ENCODE measurements at places on chromosomes 7 and 10.

GRCh38 chr10:13206546-13207443, 27.4 kb downstream of the UCMA start:
- DNase-seq: peak; percentile 63

- no peak for DNase-seq
Observed at GRCh38 chr7:131224996-131225395, 102.7 kb upstream of the MKLN1 start.

GRCh38 chr10:44956226-44956625, 3.4 kb upstream of the RASSF4 start:
- no peak for DNase-seq

DNA sequence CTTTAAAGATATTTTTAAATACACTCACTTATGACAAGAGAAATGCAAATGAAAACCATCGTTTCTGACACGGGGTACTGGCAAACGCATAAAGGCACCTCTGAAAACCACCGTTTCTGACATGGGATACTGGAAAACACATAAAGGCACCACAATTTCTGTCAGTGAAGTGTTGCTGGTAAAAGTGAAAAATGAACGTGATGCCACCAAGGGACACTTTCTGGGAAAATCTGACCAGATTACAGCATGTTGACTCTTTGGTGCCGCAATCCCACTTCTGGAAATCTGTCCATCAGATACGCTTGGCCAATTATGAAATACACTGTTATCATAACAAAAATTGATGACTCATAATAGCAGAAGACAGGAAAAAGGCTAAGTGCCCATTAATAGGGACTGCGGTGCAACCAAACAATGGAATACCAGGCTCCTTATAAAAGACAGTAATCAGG, 131.7 kb downstream of the ZMYND11 start:
- peak; percentile 75 for DNase-seq

GRCh38 chr10:110978204-110978603, 58.8 kb downstream of the SHOC2 start:
- peak; percentile 49 for DNase-seq

DNA sequence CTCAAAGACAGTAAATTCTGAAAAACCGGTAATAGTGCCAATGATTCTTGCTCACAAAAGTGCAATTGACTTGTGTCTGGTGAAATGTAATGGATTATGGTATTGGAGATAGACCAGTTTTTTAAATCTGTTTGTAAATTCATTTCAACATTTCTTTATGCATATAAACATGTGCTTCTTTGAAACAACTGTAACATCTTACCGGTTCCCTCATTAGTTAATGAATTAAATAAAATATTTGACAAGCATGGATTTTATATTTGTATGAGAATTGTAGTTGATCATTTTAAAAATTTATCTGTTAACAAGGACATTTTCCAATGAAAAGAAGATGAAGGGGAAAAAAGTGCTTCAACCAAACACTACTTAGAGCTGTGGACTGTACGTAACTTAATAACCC, 21.0 kb upstream of the APBB1IP start:
- DNase-seq: no peak

- peak; percentile 2 for DNase-seq
Observed at GRCh38 chr10:129467359-129468064, 471 bp downstream of the MGMT start.

- DNase-seq: peak; percentile 33
Observed at GRCh38 chr7:1742555-1743303, 72.7 kb downstream of the ELFN1 start.

- DNase-seq: no peak
Observed at GRCh38 chr7:47204709-47205108, 377.2 kb downstream of the TNS3 start.

DNA sequence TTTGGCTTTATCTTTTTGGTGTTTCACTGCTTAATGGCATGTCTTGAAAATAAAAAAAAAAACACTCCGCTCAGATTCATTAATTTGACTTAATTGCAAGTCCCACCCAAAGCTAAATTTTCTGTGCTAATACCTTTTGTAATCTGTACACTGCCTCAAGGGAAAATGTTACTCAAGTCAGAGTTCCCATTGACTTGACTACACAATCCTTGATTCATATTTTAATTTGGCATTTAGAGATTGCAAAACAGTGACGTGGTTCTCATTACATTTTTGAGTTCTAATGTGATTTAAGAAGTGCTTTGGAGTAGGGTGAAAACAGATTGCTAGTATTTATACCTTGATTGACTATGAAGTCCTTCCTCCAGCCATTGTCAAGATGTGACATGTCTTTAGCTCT, 21.3 kb upstream of the LIPM start:
- no peak for DNase-seq

GRCh38 chr10:100828738-100829096, 83.3 kb downstream of the PAX2 start:
- DNase-seq: no peak

DNA sequence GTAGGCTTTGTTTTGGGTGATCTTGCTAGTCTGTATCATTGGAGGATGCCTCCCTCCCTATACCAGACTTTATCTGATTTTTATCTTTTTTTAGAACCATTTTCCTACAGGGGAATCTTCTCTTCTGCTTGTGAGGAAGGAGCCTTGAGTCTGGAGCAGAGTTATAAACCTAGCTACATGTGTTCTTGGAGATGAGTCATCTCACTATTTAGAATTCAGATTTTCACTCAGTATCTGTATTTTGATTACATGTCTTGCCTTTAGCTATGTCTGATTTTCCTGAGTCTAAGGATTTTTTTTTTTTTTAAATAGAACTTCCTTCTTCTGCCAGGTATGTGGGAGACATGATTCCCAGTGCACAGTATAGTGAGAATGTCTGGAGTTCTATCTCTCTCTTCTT, 211.6 kb upstream of the MBL2 start:
- no peak for DNase-seq

- no peak for DNase-seq
Observed at GRCh38 chr10:70874061-70874460, 14.3 kb downstream of the PCBD1 start.

DNA sequence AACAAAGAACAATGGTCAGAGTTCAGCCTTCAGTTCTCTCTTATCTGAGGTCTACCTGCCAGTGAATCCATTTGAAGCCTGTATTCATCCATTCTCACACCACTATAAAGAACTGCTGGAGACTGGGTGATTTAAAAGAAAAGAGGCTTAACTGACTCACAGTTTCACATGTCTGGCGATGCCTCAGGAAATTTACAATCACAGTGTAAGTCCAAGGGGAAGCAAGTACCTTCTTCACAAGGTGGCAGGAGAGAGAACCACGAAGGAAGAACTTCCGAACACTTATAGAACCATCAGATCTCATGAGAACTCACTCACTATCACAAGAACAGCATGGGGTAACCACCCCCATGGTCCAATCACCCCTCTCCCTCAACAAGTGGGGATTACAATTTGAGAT, 33.0 kb upstream of the SLC25A13 start:
- no peak for DNase-seq

DNA sequence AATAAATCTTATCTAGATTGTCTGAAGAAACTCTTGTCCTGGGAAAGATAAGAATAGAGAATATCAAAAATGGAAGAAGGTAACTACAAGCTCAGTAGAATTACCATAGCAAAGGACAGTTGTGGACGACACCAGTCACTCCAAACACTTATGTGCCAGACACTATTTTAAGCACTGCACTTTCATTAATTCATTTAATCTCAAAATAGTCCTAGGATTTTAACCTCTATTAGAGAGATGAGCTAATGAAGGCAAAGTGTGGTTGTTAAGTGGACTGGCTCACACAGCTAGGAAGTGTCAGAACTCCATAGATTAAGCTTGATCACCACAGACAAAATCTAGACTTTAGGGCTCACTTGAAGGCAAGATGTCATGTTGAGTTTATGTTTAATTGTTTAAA, 168.9 kb downstream of the CDC14C start:
- DNase-seq: no peak

DNA sequence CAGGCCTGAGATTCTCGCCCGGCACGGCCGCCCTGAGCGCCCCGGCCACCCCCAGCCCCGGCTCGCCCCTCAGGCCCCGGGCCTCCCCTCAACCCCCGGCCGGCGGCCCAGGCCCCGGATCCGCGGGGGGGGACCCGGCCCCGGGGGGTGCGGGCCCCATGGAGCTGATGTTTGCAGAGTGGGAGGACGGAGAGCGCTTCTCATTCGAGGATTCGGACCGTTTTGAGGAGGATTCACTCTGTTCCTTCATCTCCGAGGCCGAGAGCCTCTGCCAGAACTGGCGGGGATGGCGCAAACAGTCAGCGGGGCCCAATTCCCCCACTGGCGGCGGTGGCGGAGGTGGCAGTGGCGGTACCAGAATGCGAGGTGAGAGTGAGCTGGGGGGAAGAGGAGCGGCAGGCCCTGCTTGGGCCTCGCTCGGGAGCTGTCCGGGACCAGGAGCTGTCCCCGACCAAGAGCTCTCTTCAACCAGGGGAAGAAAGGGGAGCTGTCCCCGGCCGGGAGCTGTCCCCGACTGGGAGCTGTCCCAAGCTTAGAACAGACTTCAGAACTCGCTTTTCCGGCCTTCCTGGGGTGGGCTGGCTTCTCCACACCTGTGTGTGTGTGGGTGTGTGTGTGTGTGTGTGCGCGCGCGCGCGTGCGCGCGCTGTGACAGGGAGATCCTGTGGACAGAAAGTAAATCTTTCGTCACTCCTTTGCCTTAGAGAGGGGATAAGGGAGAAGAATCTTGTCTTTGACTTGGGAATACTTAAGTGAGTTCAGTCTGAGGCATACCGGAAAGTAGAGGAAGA, 510 bp downstream of the ZSWIM8 start:
- DNase-seq: peak; percentile 70

DNA sequence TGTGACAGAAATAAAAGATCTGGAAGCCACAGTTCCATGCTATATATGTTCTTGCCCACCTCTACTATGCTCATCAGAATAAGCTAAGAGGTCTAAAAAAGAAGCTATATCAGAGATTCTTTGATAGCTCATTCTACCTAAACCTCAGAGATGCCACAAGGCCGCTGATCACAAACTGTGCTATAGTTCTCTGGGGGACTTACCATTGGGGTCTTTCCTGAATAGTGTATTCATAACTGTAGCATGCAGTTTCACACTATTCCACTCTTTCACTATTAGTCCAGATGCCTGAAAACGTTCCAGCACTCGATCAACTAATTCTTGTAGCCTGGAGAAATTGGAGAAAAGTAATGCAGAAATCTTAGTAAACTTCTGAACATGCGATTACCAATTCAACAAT, 44.5 kb upstream of the SPOCK2 start:
- no peak for DNase-seq

- peak; percentile 94 for DNase-seq
Observed at GRCh38 chr7:128409596-128410450, at the start of gene IMPDH1. Gene IMPDH1 (minus strand): TSS chr7:128409982. CDS start chr7:128409901, 81 bp downstream.

DNA sequence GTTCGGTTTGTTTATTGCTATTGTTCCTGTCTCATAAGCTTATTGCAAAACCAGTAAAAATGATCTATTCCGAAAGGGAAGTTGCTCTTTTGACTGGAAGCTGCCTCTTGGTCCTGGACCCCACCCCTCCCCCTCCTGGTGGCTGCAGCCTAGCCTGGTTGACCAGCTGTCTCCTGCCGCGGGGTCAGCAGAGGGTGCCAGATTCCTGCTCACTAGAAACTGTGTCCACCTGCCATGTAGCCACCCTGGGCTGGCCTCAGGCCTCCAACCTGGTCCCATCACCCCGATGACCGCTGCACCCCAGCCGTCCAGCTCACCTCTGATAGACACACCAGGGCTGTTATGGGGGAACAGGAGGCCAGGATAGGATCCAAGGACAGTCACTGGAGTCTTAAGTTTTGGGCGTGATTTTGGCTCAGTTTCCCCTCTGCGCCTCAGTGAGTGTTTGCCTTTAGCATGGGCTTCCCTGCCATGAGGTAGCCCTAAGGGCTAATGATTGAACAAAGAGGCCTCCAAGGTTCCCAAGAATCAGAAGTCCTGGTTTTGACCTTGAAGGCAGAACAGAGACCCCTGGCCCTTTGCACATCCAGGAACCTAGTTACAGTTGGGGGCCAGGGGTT, 32.9 kb upstream of the SLF2 start:
- DNase-seq: no peak

GRCh38 chr10:11178606-11179515, 161.2 kb downstream of the CELF2 start:
- DNase-seq: no peak

DNA sequence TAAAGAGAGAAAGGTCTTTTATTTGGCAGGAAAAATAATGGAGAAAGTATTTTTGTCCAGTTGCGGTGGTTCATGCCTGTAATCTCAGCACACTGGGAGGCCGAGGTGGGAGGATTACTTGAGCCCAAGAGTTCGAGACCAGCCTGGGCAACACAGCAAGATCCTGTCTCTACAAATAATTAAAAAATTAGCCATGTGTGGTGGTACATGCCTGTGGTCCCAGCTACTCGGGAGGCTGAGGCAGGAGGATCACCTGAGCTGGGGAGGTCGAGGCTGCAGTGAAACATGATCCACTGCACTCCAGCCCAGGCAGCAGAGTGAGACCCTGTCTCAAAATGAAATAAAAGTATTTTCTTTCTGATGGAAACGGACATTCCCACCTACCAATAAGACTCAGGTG, 77.8 kb upstream of the MKRN1 start:
- no peak for DNase-seq

DNA sequence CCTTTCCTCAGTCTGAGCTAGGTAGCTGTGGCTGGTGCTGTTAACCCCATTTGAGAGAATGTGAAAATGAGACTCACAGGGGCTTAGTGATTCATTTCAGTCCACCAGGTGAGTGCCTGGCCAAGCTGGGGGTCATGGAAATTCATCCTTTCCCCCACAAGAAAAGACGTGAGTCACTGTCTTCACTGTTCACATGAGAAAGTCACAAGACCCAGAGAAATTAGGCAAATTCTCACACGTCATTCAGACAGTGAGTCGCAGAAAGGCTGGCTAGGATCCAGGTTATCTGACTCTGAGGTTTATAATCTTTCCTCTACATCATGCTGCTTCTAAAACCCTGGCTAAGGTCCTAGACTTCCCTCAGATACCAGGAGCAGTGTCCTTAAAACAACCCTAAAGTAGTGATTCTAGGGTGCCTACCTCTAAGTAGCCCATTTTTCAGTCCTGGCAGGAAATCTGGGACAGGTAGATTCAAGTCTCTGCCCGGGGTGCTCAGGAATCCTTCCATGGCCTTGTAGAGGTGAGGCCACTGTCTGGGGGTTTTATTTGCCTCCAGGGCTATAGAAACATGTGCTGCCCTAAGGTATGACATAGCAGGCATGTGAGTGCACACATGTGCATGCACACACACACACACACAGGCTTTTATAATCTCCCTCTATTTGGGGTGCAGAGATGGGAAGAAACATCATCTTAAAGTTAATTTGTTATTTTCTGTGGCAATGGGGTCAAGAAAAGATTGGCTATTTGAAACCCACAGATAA, 427.9 kb upstream of the CELF2 start:
- peak; percentile 93 for DNase-seq
